A673 (cell line): ENCODE measurements at places on chromosomes 5 and 9. TPM values are rescaled to one million over a fixed set of nuclear protein-coding genes. Genes with fewer than 3 reads are reported as not detected.

DNA sequence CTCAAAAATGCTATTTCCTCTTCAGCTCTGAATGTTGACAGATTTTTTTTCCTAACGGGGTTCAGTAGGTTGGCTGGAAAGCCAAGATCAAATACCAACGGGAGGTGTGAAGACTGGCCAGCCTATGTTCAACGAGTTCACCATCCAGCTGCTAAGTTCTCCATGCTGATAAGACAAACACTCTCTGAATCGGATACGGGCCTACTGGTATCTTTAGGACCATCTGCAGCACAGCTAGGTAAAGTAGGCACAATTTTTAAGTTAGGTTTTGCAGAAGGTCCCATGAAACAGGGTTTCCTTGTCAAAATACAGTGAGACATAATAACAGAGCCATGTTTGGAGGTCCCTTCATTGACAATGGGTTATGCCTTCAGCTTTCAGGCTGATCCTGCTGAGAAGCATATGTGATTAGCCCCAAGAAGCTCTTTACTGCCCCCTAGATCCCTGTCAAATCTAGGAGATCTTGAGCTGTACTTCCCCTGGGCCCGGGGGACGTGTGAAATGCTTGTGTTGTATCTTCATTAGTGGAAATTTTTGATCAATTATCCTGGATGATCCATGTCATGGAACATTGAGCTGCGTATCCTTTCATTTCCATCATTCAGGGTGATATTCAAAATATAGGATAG is 60.6 kb downstream of the PGM5 start:
- DNase-seq, result peak; percentile 21

DNA sequence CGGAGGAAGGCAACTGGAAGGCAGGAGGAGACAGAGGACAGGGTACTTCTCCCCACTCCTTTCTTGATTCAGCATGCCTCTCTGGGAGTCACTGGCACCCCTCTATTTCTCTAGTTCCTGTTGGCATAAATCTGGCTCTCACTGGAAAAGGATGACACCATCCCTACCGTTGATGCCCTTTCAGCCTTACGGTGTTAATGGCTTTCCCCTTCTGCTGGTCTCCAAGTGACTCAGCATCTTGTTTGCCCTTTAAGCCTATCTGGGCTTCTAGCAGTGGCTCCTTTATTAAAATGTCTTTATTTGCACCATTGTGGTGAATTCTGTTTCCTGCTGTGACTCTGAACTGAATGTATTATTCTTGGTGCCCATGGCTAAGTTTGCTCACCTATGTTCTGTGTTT is 227.3 kb upstream of the GLRA1 start:
- DNase-seq, result no peak

DNA sequence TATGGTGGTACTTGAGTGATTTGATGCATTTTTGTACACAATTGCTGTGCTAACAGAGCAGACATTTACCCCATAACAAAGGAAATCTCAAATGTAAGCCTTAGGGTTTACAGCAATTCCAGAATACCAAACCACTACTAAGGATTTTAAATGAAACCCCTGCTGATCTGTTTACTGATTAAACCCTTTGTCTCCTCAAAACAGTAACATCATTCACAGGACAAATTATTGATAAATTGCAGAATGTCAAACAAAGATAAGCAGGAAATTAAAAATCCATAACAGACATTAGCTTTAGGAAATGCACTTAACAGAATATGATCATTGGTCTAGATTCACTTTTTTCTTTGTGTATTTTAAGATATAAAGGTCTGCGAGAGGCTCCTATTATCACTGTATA is 1016.4 kb upstream of the DMAC1 start:
- DNase-seq, result no peak

- no peak for DNase-seq
Measured at GRCh38 chr9:80496901-80497556, 925.3 kb downstream of the TLE4 start.

DNA sequence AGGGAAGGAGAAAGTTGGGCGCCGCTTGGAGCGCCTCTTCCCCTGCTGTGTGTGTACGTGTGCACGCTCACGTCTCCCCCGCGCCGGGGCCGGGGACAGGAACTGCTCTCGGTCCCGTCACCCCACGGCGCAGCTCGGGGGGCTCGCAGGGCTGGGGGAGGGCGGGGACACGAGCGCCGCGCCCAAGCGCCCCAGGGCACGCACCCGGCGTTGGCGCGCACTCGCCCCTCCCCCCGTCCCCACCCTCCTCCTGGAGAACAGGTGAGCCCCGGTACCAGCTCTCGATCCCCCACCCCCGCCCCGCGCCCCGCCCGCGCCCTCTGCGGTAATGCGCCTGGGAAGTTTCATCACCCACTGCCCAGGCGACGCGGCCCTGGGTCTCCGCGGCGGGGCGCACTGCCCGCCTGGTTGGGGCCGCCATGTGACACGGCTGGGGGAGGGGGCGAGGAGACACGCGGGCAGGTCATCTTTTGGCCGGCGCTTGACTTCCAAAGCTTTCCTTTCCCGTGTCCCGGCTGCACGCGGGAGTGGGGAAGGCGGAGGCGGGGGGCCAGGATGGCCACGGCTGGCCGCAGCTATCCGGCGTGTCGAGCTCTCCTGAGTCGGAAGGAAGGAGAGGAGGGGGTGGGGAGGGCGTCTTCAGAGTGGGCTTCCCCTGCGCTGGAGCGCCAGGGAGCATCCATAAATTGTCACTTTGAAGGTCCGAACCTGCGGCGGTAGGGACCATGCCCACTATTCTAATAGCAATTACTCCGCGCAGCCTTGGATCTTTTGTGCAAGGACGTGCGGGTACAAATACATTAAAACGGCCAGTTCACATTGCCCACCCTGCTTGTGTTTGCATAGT is 1.5 kb upstream of the STC2 start:
- DNase-seq, result peak; percentile 24

Gene GPRIN1
- 16.7 and 18.9 TPM in 2 replicates for total RNA-seq

DNA sequence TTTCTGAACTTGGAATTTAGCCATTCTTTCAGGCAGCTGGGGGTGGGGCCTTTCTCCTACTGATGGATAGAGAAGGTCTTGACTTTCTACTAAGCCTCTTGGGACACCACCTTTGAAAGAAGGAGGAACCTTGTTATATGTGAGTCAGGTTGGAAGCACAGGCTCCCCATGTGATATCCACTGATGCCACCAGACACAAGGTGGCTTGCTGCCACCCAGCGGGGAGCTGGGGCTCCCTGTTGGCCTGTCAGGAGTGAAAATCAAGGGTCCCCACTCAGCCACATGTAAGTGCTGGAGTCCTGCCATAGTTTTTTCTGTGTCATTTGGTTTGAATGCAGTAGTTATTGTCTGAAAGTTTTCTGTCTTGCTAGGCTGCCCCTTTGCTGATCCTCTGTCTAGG is 252.4 kb upstream of the NFIL3 start:
- no peak for DNase-seq

DNA sequence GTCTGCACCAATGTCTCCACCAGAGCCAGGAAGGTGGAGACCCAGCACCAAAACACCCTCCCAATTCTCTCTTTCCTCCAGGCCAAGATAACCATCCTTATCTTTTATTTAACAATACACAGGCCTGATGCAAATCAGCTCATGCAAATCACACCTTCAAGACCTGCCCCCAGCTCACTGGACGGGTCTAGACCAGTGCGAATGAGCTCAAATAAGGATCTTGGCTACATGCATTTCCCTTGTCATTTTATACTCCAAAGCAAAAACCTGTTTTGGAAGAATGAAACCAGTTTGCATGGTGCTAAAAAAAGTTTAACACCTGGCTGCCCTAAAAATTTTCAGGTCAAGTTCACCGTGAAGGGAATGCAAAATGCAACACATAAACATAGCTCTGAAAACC is 31.9 kb upstream of the DAPK1 start:
- DNase-seq, result no peak

DNA sequence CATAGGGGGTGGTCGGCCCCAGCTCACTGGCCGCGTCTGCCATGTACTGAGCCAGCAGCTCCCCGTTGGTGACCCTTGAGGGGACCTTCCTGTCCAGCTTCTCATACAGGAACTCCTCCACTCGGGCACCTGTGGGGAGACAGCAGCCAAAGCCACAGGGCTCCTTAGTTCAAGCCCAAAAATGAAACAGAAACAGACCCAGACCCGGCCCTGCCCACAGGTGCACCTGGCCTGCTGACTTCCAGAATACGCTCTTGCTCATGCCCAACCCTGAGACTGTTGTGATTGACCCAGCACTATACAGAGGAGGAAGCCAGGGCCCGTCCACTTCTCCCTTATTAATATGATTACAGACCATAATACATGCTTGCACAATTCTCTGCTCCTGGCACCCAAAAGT is 7.0 kb downstream of the SH3GLB2 start:
- no peak for DNase-seq

DNA sequence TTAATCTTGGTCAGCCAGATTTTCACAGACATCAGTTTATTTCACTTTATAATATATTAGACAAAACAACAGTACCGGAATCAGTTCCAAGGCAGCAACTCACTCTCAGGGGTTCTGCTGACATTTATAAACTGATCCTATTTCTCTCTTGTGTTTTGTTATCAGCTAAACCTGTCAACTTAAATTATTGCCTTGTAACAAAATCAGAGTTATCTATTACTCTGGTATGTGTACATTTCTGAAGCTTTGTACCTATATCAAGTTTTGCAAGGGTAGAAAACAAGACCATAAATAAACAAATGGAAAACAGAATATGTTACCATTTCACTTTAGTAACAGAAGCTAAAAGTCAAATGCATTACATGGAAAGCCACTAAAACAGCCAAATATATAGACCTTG is 122.1 kb downstream of the SIL1 start:
- no peak for DNase-seq

DNA sequence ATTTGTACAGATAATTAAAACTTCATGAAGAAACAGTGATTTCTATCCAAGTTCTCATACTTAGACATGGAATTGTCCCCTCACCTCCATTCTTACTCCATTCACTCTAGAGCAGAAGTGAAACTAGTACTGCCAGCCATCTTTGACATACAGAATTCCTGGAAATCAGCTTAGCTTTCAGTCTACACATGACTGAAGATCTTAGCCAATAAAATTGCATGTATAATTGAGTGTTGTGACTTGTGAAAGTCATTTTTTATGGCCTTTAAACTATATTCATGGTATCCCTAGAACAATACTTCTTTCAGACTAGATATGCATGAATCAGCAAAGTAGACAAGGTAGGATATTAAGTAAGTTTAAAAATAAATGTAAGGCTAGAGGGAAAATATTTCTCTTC is 705.2 kb upstream of the ZNF608 start:
- no peak for DNase-seq

DNA sequence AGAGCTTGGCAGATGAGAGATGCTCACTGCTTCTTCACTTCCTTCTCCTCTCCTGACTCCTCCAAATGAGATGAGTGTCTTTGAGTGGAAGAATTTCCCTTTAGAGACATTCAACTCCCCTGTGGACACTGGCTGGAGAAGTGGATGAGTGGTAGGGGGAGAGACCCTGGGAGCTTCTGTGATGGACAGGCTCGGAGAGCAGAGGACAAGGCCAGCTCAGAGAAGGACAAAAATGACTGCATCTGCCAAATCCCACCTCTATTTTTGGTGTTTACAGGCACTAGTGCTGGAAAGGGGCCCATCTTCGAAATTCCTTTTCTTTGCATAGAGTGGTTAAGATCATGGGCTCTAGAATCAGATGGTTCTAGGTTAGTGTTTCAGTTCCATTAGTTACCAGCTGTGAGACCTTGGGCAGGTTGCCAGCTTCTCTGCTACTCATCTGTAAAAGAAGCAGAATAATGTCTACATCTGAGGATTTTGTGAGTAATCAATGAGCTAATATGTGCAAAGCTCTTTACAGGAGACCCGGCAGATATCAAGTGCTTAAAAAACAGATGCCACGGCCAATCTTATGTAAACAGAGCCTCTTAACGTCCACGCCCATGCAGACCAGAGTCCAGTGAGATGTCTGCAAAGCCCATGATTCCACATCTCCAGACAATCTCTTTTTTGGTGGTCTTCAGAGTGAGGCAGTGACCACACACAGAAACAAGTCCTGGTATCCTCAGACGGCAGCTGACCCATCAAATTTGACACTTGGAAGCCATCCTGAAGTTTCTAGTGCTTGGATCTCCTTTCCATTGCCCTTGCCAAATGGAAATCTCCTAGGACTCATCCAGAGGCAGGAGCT is 13.6 kb upstream of the COL27A1 start:
- peak; percentile 24 for DNase-seq

- DNase-seq, result peak; percentile 21
Measured at GRCh38 chr9:4530375-4530774, 40.1 kb downstream of the SLC1A1 start.

GRCh38 chr9:26603617-26604016 is 289.0 kb downstream of the CAAP1 start:
- DNase-seq, result no peak

GRCh38 chr5:173331956-173332479 is 3.8 kb upstream of the STC2 start:
- peak; percentile 85 for DNase-seq

Gene PCDHGC3
- 103 and 112 TPM in 2 replicates for total RNA-seq

- no peak for DNase-seq
Measured at GRCh38 chr5:180870276-180871068, 9.4 kb upstream of the ZFP62 start.

Gene KCNMB1
- not detected in 2 replicates for total RNA-seq

Gene FGF10
- not detected in 2 replicates for total RNA-seq

Gene NUDT12
- total RNA-seq, result 10.2 and 10.9 TPM in 2 replicates

Gene PRUNE2
- not detected in 2 replicates for total RNA-seq

Gene CARTPT
- not detected in 2 replicates for total RNA-seq

DNA sequence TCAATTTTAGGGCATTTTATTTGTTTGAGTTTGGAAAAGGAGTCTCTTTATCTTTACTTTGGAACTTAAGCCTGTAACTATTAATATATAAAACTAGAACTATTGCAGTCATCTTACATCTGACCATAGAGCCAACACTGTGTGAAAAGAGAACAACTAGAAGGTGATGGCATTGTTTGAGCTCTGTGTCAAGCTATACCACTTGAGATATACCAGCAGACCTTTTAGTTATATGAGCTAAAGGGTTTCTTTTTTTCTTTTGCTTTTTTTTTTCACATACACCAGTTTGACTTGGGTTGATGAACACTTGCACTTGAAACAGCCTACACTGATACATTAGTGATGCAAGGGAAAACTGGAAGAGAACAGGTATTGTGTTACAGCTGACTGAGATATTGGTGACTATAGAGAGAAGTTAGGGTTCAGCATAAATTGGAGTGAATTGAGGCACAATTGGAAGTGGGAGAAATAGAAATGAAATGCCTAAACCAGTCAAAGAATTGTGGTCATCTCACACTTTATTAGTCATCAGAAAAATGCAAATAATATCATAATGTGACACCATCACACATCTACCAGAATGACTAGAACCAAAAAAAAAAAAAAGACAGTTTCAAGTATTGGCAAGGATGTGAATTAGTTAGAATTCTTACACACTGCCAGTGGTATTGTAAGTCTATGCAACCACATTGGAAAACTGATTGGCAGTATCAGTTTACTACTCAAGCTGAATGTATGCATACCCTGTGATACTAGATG is 60.9 kb downstream of the ADRB2 start:
- DNase-seq, result no peak

- DNase-seq, result no peak
Measured at GRCh38 chr5:169162407-169162806, 138.5 kb downstream of the SLIT3 start.

GRCh38 chr5:147052519-147052918 is 174.0 kb upstream of the PPP2R2B start:
- no peak for DNase-seq

Gene HK3
- total RNA-seq, result 0.15 and 0.84 TPM in 2 replicates

Gene TMEM8B
- 6.9 and 10.9 TPM in 2 replicates for total RNA-seq

GRCh38 chr9:76221423-76221822 is 172.8 kb downstream of the RFK start:
- DNase-seq, result no peak

Gene PLAC8L1
- total RNA-seq, result 1.9 and 2.7 TPM in 2 replicates

- DNase-seq, result no peak
Measured at GRCh38 chr5:144522698-144523097, 352.0 kb downstream of the KCTD16 start.

GRCh38 chr5:6907320-6907918 is 194.2 kb downstream of the TENT4A start:
- peak; percentile 42 for DNase-seq
